SJSA1 (cell line): ENCODE measurements at places on chromosomes 5 and 9.

DNA sequence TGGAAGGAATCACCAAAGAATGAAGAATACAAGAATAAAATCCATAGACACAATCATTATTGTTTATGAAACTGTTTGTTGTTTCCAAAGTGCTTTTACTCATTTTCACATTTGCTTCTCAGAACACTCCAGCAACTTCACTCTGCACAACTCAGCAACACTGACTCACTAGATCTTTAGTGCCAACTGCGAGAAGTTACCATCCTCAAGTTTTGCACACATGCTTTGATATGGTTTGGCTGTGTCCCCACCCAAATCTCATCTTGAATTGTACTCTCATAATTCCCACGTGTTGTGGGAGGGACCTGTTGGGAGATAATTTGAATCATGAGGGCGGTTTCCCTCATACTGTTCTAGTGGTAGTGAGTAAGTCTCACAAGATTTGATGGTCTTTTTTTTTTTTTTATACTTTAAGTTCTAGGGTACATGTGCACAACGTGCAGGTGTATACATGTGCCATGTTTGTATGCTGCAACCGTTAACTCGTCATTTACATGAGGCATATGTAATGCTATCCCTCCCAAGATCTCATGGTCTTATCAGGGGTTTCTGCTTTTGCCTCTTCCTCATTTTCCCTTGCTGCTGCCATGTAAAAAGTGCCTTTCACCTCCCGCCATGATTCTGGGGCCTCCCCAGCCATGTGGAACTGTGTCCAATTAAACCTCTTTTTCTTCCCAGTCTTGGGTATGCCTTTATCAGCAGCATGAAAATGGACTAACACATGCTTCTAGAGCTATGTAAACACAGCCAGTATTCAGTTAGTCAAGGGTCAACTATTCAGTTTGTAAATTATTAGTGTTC, 36.9 kb downstream of the CLINT1 start:
- H3K4me3 ChIP-seq = no peak overlapping the region

- DNase-seq = peak; percentile 95
- H3K4me1 ChIP-seq = peaks cover 28% of the 10 kb centered on the region
- peaks cover 70% of the 10 kb centered on the region for H3K36me3 ChIP-seq
- H3K4me3 ChIP-seq = peak overlapping the region; percentile 76
- no peaks in the 10 kb centered on the region for H3K27me3 ChIP-seq
These were observed 5.8 kb downstream of the PTCH1 start for GRCh38 chr9:95510709-95511615.

- H3K4me1 ChIP-seq = peaks cover 13% of the 10 kb centered on the region
- H3K27me3 ChIP-seq = peaks cover 51% of the 10 kb centered on the region
- no peak overlapping the region for H3K4me3 ChIP-seq
- DNase-seq = no peak
- no peak overlapping the region for H3K27ac ChIP-seq
- H3K36me3 ChIP-seq = no peaks in the 10 kb centered on the region
These were observed 1.1 kb upstream of the OTULINL start for GRCh38 chr5:14580398-14581034.

DNA sequence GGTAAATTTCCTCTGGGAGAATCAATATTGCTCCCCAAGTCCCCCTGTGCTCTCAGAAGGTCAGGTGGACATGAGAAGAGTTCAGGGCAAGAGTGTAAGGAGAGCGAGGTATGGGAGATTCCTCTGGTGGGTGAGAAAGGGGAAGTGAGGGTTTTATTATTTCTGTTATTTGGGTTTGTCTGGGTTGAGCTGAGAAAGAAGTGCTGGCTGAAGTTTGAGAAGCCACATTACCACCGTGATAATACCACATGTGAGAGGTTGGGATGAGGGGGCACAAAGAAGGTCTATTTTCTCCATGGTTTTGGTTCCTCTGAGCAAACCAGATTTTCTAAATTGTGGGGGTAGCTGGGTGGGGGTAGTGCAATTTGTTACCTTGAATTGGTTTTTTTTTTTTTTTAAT, 350.4 kb downstream of the OSTF1 start:
- H3K27me3 ChIP-seq = no peaks in the 10 kb centered on the region
- no peak overlapping the region for H3K4me3 ChIP-seq

DNA sequence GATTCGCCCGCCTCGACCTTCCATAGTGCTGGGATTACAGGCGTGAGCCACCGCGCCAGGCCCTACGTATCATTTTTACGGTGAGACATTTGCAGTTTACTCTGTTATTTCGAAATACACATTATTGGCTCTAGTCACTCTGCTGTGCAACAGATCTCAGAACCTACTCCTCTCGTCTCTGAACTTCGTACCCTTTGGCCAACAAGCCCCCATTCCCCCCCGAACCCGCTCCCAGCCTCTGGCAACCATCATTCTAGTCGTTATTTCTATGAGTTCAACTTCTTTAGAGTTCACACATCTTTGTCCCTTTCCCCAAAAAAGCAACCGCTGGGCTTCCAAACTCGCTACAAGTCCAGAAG, 735 bp downstream of the PTGR1 start:
- DNase-seq = peak; percentile 28
- H3K27ac ChIP-seq = 0 out of 2 replicates have a peak overlapping the region, but pooled peaks have one; percentile 23
- H3K27me3 ChIP-seq = no peaks in the 10 kb centered on the region
- H3K36me3 ChIP-seq = peaks cover 24% of the 10 kb centered on the region
- peak overlapping the region; percentile 46 for H3K4me3 ChIP-seq

GRCh38 chr5:109719978-109720377, 30.3 kb downstream of the MAN2A1 start:
- no peaks in the 10 kb centered on the region for H3K4me1 ChIP-seq
- DNase-seq = no peak
- H3K27ac ChIP-seq = no peak overlapping the region
- no peak overlapping the region for H3K4me3 ChIP-seq
- H3K36me3 ChIP-seq = peaks cover 29% of the 10 kb centered on the region

- no peak overlapping the region for H3K27ac ChIP-seq
- H3K36me3 ChIP-seq = no peaks in the 10 kb centered on the region
- no peak overlapping the region for H3K4me3 ChIP-seq
- no peak for DNase-seq
- H3K27me3 ChIP-seq = no peaks in the 10 kb centered on the region
These were observed 193.5 kb downstream of the GNA14 start for GRCh38 chr9:77454663-77455062.

- peaks cover 24% of the 10 kb centered on the region for H3K4me1 ChIP-seq
- no peak for DNase-seq
- H3K27ac ChIP-seq = no peak overlapping the region
- no peaks in the 10 kb centered on the region for H3K27me3 ChIP-seq
- no peaks in the 10 kb centered on the region for H3K36me3 ChIP-seq
These were observed 157.3 kb upstream of the DAPK1 start for GRCh38 chr9:87340391-87340790.

DNA sequence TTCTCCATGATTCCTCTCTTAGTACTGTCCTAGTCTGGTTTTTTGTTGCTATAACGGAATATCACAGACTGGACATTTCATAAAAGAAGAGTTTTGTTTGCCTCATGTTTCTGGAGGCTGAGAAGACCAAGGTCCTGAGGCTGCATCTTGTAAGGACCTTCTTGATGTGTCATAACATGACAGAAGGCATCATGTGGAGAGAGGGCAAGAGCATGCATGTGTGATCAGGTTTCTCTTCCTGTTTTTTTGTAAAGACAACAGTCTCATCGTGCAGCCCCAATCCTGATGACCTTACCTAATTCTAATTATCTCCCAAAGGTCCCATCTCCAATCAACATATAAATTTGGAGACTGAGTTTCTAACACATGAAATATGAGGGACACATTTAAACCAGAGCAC, 108.4 kb downstream of the MSX2 start:
- no peaks in the 10 kb centered on the region for H3K4me1 ChIP-seq
- no peak overlapping the region for H3K27ac ChIP-seq
- no peak for DNase-seq
- H3K27me3 ChIP-seq = no peaks in the 10 kb centered on the region

DNA sequence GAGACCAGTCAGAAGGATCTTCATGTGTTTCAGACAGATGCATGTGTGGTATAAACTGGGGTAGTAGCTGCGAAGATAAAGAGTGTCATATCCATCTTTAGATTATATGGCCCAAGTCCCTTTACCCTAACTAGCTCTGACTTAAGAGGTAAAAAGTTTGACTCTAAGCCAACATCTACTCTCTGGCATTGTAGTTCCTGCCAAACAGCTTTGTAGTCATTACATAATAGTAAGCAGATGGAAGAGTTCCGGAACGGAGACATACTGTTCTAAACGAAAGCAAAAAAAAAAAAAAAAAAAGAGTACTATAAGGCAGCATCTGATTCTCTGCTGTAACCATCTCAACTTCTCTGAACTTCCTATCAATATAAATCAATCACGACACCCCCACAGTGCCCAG, 48.8 kb downstream of the CEMIP2 start:
- H3K27me3 ChIP-seq = no peaks in the 10 kb centered on the region
- DNase-seq = no peak
- H3K27ac ChIP-seq = no peak overlapping the region
- H3K36me3 ChIP-seq = peaks cover 32% of the 10 kb centered on the region
- H3K4me3 ChIP-seq = no peak overlapping the region

DNA sequence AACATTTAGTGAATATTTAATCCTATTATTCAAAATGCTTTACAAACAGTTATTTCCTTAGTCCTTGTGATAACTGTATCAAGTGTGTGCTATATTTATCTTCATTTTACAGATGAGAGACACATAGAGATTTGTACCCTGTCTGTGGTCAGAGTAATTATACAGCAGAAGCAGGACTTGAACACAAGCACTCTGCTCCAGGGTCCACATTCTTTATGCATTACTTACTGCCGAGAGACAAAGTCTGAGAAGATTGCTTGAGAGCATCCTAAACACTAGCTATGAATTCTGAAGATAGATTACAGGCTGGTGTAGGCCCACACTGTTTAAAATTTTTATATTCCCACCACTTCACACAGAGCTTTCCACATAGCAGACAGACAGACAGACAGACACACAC, 926.1 kb upstream of the DMAC1 start:
- no peaks in the 10 kb centered on the region for H3K36me3 ChIP-seq
- H3K27me3 ChIP-seq = no peaks in the 10 kb centered on the region
- H3K4me1 ChIP-seq = no peaks in the 10 kb centered on the region
- no peak overlapping the region for H3K27ac ChIP-seq
- no peak overlapping the region for H3K4me3 ChIP-seq

DNA sequence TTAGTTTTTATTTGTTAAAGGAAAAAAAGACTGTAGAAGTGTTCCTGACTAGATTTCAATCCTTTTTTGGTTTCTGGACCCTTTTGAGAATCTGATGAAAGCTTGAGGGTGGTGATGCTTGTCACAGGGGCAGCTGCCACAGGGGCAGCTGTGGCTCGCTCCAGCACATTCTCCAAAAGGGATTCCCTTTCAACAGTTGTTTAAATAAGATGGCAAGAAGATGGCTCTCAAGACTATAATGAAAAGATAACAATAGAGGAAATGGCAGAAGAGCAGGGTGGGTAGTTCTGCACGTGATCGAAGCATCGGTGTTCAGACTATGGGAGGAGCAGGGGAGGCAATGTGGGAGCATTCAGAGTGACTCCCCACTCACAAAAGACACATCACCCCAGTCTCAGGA, 46.5 kb upstream of the TNFAIP8 start:
- DNase-seq = no peak
- H3K27me3 ChIP-seq = no peaks in the 10 kb centered on the region
- H3K27ac ChIP-seq = no peak overlapping the region
- no peaks in the 10 kb centered on the region for H3K36me3 ChIP-seq
- peaks cover 33% of the 10 kb centered on the region for H3K4me1 ChIP-seq
- no peak overlapping the region for H3K4me3 ChIP-seq

DNA sequence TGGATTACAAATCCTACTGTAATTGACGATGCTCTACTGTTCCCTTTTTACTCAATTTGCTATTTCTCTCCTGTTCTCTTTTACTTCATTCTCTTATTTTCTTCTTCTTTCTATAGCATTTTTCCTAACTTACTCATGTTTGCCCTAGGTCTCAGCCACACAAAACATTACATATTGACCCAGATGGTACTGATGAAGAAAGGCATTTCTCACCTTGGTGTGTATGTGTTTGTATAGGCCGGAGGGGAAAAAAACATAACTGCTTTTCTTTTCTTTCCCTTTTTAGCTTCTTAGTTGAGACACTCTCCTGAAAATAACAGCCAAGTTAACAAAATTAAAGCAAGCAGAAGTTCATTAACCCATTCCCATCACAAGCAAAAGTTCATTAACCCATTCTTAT, 1019.8 kb upstream of the CDH18 start:
- no peaks in the 10 kb centered on the region for H3K27me3 ChIP-seq
- no peak overlapping the region for H3K4me3 ChIP-seq
- no peaks in the 10 kb centered on the region for H3K36me3 ChIP-seq
- H3K27ac ChIP-seq = no peak overlapping the region

DNA sequence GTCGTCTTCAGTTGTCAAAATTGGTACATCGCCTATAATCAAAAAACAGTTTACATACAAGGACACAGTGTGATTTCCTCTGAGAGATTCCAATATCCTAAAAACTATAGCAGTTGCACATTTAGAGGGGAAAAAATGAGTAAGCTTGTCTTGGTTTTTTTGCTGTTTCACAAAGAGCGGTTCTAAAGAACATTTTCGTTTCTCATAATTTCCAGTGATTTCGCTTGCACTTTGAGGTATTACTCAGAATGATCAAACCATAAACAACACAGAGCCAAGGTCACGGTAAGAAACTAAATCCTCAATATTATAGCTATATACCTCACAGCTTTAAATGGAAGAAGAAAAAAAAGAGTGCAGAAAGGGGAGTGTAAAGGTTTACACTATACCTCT, 861 bp downstream of the MTX3 start:
- DNase-seq = no peak
- peaks cover 25% of the 10 kb centered on the region for H3K36me3 ChIP-seq
- H3K4me1 ChIP-seq = peaks cover 7% of the 10 kb centered on the region

DNA sequence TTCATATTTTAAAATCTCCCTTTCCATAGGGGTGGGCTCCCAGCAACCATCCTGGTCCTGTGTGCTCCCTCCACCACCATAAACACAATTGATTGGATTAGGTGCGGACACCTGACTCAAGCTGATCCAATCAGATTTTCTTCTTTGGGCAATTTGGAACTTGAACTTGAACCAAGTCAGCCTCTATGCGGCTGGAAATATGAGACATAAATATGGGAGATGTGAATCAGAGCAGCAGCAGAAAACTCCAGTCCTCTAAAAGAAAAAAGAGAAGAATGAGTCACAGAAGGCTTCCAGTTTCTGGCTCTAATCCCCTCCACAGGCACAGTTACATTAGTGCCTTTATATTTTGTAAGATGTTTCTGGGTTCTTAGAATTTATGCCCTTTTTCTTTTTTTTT, 306.6 kb downstream of the MLLT3 start:
- no peaks in the 10 kb centered on the region for H3K36me3 ChIP-seq
- H3K4me3 ChIP-seq = no peak overlapping the region
- no peaks in the 10 kb centered on the region for H3K27me3 ChIP-seq
- peak; percentile 11 for DNase-seq
- H3K4me1 ChIP-seq = peaks cover 33% of the 10 kb centered on the region

- peaks cover 47% of the 10 kb centered on the region for H3K36me3 ChIP-seq
- H3K27me3 ChIP-seq = no peaks in the 10 kb centered on the region
- no peak for DNase-seq
- H3K4me1 ChIP-seq = no peaks in the 10 kb centered on the region
These were observed 14.1 kb downstream of the FEM1C start for GRCh38 chr5:115530426-115530825.

- H3K27me3 ChIP-seq = peaks cover 3% of the 10 kb centered on the region; the same call in 1 of the 2 replicates
- H3K4me3 ChIP-seq = no peak overlapping the region
- DNase-seq = no peak
- no peak overlapping the region for H3K27ac ChIP-seq
- peaks cover 17% of the 10 kb centered on the region for H3K4me1 ChIP-seq
- no peaks in the 10 kb centered on the region for H3K36me3 ChIP-seq
These were observed 20.2 kb upstream of the CDC23 start for GRCh38 chr5:138233280-138233679.
